ENCODE measurements at places on chromosomes 2 and 18.

- peak; percentile 49 for DNase-seq
These were observed 217.8 kb upstream of the NXPH2 start for GRCh38 chr2:138997856-138998517.

DNA sequence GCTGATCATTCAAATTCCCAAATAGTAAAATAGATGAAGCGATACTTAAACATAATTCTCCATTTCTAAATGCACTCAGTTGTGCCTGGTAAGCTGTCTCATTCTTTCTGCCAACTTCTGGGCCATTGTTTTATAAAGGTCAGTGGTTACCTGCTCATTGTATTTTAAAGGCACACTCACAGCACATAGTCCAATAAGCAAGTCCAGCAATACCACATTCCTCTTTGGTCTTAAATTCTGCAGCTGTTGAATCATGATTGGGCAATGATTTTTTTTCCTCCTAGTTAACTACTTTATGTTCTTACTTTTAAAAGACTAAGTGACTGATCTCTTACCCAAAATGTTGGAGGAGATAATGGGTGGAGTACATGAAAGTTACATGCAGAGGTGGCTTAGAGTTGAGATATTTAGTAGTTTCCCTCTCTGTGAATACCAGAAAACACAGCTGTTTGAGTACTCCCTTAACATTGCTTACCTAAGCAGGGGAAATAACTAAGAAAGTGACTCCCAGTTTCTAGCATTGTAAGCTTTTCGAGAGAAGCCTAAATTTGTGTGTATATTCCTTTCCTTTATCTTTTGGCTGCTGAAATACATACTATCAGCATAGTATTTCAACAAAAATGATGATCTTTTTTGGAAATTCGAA is 220.7 kb downstream of the CAMKMT start:
- no peak for DNase-seq

GRCh38 chr2:29765721-29766120 is 155.7 kb downstream of the ALK start:
- peak; percentile 37 for DNase-seq

- no peak for DNase-seq
These were observed 29.2 kb downstream of the GULP1 start for GRCh38 chr2:188320861-188321260.

GRCh38 chr2:238857959-238858358 is 10.1 kb downstream of the TWIST2 start:
- DNase-seq = no peak

GRCh38 chr2:78546843-78547242 is 478.7 kb upstream of the REG3G start:
- DNase-seq = no peak

DNA sequence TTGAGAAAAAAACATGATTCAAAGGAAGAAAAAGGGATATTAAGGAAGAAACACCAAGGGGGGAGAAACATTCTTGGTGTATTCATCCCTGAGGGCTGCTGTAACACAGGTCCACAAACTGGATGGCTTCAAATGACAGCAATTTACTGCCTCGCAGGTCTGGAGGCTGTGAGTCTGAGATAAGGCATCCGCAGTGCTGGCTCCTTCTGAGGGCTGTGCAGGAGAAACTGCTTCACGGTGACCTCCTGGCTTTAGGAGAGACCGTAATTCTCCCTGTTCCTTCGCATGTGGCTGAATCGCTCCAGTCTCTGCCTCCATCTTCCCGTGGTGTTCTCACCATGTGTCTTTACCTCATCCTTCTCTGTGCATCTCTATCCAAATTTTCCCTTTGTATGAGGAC is 490.7 kb downstream of the EIPR1 start:
- DNase-seq = no peak

DNA sequence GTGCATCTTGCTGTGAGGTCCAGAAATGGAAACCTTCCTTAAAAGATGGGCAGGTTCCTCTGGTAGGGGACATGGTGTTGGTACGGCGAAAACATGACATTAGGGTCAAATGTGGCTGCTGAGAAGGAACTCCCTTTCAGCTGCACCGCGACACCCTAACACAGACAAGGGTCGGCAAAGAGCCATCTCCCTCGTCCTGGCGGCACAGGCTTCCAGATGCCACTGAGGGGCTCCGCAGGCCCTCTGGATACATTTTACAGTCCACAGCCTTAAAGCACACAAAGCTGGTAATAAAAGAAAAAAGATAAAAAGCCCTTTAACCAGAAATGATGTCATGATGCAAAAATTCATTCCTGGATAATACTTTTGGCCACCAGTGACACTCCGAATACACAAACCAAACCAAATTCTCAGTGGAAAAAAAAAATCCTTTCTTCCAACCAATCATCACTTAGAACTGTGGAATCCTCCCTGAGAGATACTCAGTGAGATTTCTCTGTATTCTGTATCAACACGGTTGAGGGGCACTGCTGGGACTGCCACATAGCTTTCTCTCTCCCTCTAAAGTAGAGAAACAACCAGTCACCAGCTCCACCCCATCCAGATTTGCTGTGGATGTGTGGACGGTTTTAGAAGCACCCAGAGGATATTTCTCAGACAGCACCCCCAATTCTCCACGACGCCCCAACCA is 174.8 kb downstream of the HDAC4 start:
- peak; percentile 18 for DNase-seq

GRCh38 chr2:179440642-179441251 is 176.1 kb upstream of the SESTD1 start:
- DNase-seq = no peak

GRCh38 chr18:57149051-57149450 is 2.2 kb downstream of the BOD1L2 start:
- DNase-seq = no peak

GRCh38 chr2:2879781-2880180 is 497.8 kb downstream of the EIPR1 start:
- no peak for DNase-seq

- no peak for DNase-seq
These were observed 54.7 kb downstream of the SCN9A start for GRCh38 chr2:166321076-166321475.

Data from amniotic stem cell (primary cell).